AG04450 (cell line): ENCODE measurements at places on chromosomes 2 and 18. TPM values are rescaled to one million over a fixed set of nuclear protein-coding genes. Genes with fewer than 3 reads are reported as not detected.

GRCh38 chr2:67773851-67774250, 289.0 kb downstream of the C1D start:
- DNase-seq, result no peak

Gene RNF152
- polyA plus RNA-seq, result 5.0 and 7.4 TPM in 2 replicates

- DNase-seq, result no peak
Observed at GRCh38 chr2:199772035-199772976, 78.7 kb downstream of the FTCDNL1 start.

Gene DES
- polyA plus RNA-seq, result 19.8 and 24.9 TPM in 2 replicates

DNA sequence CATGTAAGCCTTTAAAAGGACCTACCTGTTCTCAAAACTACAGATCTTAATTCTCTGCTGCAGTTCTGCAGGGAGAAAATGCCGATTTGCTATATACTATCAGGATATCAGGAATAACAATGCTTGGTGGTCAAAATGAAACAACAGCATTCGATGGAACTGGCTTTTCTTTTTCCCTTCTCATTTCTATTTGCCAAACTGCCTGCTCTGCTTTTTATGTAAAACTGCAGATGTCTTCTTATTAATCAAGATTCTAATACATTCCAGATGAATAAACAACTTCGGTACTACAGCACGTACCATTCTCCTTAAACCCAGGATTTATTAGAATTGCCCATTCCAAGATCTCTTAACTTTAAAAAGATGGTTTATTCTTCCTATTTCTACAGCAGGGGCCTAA, 100.9 kb downstream of the ZNF521 start:
- DNase-seq, result no peak

DNA sequence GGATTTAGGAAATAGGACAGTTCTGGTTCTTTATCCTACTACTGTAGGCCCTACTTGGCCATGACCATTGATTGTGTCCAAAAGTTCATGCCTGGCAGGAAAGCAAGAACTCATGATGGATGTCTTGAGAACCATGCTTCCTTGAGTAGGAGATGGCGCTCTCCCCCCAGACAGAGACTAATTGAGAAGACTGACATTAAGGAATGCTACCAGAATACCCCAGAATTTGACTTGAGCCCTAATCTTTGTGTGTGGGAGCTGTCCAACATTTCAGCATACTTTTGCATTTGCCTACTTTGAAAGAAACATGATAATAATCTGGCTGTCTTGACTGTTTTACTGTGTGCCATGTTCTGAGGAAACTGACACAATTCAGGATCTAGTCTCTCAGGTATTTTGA, 23.3 kb downstream of the MAPRE3 start:
- DNase-seq, result no peak

Gene CAPN14
- polyA plus RNA-seq, result 0.09 TPM in 2 replicates

Gene COLEC11
- 0.68 and 0.73 TPM in 2 replicates for polyA plus RNA-seq

DNA sequence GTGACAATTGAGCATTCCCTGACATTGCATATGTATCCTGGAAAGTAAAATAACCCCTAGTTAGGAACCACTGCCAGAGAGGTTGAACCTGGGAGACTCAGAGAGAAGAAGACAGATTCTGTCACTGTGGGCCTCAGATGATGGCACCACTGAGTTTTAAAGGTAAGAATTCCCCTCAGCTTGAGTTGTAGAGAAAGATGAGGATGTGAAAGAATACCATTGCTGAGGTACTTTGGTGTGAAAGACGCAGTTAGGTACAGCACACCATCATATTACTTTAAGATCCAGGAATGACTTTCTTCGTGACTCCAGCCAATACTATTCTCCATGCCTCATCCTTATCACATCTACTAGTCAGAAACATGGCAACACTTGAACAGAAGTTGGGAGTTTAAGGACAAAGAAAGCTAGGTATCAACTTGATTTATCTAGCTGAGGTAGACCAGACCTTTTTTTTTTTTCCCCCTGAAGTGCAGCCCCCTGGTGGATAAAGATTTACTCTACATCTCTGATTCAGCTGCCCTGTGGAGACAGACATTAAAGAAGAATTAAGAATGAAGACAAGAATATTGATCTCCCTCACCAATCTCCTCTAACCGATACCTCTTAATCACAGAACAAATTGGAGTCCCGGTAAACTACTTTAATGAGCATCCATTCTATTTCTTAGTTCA, 630.5 kb upstream of the FANCL start:
- no peak for DNase-seq

Gene RTP5
- polyA plus RNA-seq, result not detected in 2 replicates

- no peak for DNase-seq
Observed at GRCh38 chr2:119222863-119223520, 642 bp upstream of the STEAP3 start.

GRCh38 chr2:197992482-197993133, 188.2 kb downstream of the PLCL1 start:
- no peak for DNase-seq

GRCh38 chr18:2171840-2172625, 399.3 kb downstream of the METTL4 start:
- no peak for DNase-seq

- DNase-seq, result no peak
Observed at GRCh38 chr2:217742276-217742675, 260.5 kb downstream of the TNS1 start.

DNA sequence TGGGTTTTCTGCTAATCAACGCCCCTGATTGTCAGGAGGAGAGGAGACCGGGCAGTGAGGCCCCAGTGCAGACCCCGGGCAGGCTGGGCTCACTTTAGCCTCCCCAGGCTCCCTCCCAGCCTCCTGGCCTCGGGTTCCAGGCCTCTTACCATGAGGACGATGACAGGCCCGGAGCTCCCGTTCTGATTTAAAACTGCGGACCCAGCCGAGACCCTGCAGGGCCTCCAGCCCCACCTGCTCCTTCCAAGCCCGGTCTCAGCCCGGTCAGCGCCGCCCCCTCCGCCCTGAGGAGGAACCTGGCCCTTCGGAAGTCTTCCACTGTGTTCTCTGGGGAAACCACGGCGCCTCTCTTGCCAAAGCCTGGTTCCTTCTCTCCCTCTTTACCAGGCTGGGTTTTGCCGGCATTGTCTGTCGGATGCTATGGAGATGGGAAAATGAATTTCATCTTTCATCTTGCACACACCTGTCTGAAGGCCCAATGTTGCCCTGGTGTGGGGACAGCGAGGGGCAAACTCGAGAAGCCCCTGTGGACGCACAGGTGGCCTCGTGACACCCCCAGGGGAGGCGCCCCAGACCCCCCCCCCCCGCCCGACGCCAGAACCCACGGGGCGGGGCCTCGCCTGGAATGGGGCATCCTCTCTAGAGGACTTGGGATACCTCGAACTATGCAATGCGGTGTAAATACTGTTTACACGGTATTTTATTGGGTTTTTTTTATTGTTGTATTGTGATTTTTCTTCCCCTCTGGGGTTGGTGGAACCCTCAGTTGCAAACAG, 37.7 kb upstream of the CTDP1 start:
- no peak for DNase-seq

Gene SERPINB10
- polyA plus RNA-seq, result 0.19 TPM in 1 of 2 replicates, not detected in the other

Gene ZAP70
- polyA plus RNA-seq, result 0.06 TPM in 1 of 2 replicates, not detected in the other

GRCh38 chr2:98893911-98894321, 42.1 kb downstream of the CRACDL start:
- no peak for DNase-seq

DNA sequence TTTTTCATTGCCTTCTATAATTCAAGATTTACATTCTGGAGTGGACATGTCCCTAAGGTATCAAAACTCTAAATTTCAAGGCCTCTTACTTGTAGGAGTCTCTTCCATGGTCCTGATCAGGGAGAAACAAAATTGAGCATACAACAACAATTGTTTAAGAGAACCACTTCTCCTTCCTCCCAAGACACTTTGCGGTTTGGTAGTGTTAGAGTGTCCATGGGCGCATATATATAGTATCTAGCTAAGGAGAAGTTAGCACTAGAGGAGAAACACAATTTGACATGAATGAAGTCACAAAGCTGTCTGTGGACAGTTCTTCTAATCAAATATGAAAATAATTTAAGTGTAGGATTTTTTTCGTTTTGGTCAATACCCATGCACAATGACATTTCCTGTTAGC, 349.1 kb upstream of the MAP2 start:
- no peak for DNase-seq

Gene CYRIA
- 3.7 TPM in 2 replicates for polyA plus RNA-seq

Gene SIX2
- not detected in 2 replicates for polyA plus RNA-seq

DNA sequence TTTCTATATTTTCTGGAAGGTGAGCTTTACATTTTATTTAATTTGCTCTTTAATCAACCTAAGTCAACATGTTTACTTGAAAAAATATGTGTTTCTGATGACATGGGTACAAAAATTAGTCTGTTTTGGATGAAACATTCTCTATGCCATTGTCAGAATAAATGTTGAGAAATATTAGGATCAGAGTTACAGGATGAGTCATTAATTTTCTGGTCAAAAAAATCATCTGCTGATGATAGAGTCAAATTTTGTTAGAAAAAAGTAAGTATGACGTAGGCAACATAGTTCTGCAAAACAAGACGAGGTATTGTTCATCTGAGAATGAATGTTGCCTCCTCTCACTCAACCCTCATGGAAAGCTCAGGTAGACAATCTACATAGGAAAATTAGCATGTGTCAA, 107.6 kb upstream of the CAVIN2 start:
- no peak for DNase-seq

Gene PDE1A
- 3.2 and 4.3 TPM in 2 replicates for polyA plus RNA-seq

DNA sequence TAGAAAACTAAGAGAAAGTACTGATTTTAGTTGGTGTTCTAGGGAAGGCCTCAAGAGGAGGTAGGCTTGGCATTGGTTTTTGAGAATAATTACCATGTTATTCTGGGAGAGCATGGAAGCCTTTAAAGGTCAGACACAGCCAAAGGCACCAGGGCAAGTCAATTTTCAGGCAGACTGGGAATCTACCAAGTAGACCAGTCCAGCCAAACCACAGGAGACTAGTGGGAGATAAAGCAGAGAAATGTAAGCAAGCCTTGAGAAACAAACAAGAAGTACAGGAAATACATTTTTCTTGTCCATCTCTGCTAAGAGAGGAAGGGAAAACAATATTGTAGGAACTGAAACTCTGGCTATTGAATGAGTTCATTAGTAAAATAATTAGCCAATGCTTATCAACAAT, 5.5 kb upstream of the CCDC68 start:
- DNase-seq, result no peak

DNA sequence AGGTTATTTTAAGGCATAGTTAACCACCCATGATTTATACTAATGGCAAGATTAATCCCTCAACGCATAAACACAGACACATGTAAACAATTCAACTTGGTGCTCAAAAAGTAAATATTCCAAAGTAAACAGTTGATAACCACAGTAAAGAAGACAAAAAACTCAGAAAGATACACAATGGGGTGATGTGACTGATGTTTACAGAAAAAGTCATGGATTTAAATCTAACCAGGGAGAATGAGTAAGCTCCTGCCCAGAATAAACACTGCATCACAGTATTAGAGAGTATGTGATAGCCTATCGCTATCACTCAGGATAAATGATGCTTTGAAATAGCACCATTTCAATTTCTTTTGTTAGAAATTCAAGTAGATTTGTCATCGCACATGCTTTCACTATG, 49.3 kb downstream of the HIBCH start:
- DNase-seq, result peak; percentile 43

- no peak for DNase-seq
Observed at GRCh38 chr2:85548608-85548900, 9.6 kb downstream of the MAT2A start.

Gene MAPK4
- not detected in 2 replicates for polyA plus RNA-seq

- no peak for DNase-seq
Observed at GRCh38 chr2:98515250-98515991, 70.8 kb downstream of the INPP4A start.
